ENCODE measurements at places on chromosomes 5 and 9.

- no peak for DNase-seq
These were observed 75.9 kb upstream of the GOLM1 start for GRCh38 chr9:86175223-86175622.

DNA sequence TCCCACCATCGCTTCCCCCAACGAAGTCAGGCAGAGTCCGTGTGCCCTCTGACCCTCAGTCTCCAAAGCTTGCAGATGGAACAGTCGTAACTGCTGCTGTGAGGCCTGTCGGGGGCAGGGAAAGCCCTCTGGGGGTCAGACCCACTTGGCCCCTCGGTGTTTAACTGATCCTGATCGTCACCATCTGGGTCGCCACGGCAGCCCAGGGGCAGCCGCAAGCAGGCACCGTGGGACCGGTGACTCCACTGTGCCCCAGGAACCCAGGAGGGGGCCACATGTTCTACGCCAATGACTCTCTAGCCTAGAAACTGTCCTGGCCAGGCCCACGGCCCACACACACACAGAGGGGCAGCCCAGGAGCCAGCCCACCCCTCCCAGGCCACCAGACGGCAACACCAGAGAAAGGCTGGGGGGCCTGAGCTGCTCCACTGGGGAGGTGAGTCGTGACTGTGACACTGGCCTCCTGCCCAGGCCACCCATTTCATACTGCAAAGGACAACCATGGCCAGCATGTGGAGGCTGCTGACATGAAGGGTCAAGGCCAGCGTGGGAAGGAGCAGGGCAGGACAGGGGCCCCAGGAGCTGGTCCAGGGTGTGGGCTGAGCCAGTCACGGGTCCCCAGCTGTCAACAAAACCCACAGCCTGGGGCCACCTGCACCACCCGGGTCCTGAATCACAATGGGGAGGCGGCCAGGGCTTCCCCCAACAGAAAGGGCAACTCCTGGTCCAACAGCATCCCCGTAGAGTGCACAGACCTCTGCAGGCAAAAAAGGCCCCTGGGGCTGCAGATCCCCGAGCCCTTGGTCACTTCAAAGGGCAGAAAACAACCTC is 20.8 kb downstream of the VAV2 start:
- DNase-seq = peak; percentile 53

DNA sequence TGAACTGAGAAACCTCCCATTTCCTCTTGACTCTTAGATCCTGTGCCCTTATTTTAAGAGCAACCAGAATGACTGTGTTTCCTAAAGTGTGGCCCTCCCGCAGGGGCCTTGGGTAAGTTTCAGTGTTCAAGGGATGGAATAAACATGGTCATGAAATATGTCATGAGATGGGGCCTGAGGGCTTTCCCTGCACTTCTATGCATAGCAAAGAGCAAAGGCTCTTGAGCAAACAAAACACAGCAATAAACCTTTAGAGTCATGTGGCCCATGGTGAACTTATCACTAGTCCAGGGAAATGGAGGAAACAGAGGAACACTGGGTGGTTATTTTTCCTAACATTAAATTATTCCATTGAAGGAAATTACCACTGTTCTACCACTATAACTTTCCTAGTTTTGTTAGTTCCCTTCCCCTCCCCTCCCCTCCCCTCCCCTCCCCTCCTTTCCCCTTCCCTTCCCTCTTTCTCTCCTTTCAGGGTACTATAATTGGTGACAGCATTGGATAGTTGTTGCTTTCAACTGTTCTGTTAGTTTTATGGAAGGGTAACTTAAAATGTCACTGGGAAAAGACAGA is 72.4 kb downstream of the CTSL start:
- DNase-seq = no peak

GRCh38 chr5:151947931-151948608 is 23.4 kb upstream of the GLRA1 start:
- no peak for DNase-seq

DNA sequence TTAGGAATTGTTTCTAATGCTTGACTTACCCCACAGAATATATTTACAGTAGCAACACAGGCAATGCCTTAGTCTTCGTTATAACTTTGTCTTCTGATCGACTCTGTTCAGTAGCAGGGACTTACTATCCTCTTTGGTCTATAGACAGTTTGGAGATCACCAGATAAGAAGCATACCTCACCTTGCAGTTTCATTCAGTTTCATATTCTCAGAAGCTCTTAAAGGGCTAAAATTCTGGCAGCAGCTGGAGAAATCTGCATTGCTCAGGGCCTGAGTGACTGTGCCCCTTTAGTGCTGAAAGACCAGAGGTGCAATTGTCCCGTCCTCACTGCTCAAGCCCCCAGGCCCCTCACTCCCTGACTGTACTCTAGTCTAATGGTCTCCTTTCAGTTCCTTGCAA is 26.0 kb downstream of the ZBTB43 start:
- DNase-seq = no peak

DNA sequence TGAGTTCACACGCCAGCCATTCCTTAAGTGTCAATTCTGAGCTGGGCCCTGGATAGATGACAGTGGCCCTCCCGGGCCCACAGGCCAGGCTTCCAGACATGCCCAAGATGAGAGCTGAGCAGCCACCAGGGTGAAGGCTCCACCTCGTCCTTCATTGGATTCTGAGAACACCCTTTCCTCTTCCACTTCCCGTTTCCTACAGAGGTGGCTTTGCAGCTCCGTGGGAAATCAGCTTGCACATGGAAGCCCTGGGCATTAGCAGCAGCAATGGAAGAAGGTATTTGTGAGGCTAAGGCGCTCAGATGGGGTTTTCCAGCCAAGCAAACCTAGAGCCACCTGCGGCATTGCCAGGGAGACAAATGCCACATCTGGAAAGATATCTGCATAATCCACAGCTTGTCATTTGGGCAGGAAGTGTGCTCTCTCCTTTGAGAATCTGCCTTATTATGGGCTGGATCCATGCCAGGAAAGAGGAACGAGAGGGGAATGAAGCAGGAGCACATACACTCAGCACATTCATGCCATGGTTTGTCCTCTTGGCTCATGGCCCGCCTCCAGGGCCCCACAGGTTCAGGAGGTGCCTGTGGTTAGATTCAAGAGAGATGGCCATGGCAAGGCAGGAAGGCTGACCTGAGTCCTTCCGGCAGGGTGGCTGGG is 34.1 kb downstream of the CFAP77 start:
- no peak for DNase-seq

GRCh38 chr9:37593883-37594448 is 1.6 kb upstream of the TOMM5 start:
- no peak for DNase-seq

DNA sequence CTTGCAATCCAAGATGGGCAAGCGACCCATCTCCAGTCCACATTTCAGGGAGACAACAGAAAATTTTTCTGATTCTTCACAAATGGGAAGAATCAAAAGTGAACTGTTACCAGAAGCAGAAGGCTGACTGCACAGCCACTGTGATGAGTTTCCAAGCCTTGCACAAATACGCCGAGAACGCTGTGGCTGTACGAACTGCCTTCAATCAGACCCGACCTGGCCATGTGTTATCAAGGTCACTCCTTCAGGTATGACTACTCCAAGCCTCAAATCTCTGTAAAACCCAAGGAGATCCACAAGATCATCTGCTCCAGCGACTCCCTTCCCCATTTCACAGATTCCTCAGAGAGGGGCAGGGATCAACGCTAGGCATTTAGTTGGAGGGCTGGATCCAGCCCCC is 26.9 kb downstream of the RAPGEF1 start:
- DNase-seq = no peak

GRCh38 chr5:10868956-10869355 is 107.9 kb upstream of the DAP start:
- no peak for DNase-seq

DNA sequence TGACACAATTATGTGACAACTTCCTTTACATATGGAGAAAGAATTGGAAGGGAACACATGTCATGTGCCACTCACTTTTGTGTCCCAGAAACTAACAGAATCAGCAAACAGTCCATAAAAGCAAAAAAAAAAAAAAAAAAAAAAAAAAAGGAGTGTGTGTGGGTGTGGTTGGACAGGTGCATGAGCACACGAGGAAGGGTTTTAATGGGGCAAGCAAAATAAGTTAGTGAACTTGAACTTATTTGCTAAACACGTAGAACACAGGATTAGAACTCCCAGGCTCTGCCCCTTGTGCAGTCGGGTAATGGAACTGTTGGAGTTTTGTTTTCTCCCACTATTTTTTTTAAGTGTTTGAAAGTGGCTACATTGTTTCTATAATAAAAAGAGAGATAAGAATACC is 74.8 kb upstream of the PJA2 start:
- no peak for DNase-seq

DNA sequence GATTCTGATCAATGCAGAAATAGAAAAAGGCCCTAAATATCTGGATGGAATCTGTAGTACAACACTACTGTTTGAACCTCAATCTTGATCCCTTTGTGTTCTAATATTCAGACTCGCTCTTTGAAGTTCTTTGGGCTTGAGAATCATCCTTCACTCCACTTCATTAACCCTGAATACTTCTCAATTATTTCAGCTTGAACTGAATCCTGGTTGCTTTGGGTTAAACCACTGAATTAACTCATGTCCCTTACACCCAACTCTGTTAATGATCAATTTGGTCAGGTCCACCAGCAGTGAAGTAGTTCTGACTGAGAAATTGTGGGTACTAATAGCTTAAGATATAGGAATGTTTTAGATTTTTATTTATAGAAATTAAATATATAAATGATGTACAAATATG is 1707.2 kb upstream of the ACO1 start:
- DNase-seq = no peak

- DNase-seq = no peak
These were observed 40.1 kb downstream of the NR2F1 start for GRCh38 chr5:93623153-93623552.

GRCh38 chr5:756171-756570 is 28.4 kb downstream of the ZDHHC11B start:
- no peak for DNase-seq
